Amniotic epithelial cell (primary cell): ENCODE measurements at places on chromosomes 1 and 21.

GRCh38 chr1:210715072-210715471 lies 386.4 kb downstream of the HHAT start:
- DNase-seq, result peak; percentile 3

GRCh38 chr1:3752400-3752945 lies at the start of gene CCDC27:
TSS of gene CCDC27 (plus strand) at chr1:3752450. CDS start at chr1:3752482, 32 bp downstream.
- no peak for DNase-seq

GRCh38 chr1:219066631-219067349 lies 106.9 kb upstream of the LYPLAL1 start:
- peak; percentile 83 for DNase-seq

- peak; percentile 41 for DNase-seq
These were observed 90.4 kb downstream of the VPS26C start for GRCh38 chr21:37176716-37177115.

GRCh38 chr1:148334339-148335130 lies 148.6 kb downstream of the PPIAL4G start:
- peak; percentile 93 for DNase-seq

DNA sequence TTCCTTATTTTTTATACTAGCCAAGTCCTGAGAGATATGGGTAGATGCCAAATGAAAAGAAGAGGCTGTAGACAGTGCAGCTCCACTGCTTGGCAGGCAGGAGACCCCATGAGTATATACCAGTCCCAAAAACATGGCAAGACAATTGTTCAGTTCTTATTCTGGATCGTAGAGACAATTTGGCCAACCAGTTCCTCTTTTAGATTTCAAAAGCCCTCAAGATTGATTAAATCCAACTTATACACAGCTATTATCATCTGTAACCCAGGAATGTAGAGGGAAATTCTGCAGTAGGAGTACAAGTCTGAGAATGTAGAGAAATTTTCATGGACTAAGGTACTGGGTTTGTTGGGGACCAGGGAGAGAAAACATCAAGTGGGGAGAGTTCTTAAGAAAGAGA lies 50.3 kb downstream of the ATP6V1G3 start:
- DNase-seq, result no peak

DNA sequence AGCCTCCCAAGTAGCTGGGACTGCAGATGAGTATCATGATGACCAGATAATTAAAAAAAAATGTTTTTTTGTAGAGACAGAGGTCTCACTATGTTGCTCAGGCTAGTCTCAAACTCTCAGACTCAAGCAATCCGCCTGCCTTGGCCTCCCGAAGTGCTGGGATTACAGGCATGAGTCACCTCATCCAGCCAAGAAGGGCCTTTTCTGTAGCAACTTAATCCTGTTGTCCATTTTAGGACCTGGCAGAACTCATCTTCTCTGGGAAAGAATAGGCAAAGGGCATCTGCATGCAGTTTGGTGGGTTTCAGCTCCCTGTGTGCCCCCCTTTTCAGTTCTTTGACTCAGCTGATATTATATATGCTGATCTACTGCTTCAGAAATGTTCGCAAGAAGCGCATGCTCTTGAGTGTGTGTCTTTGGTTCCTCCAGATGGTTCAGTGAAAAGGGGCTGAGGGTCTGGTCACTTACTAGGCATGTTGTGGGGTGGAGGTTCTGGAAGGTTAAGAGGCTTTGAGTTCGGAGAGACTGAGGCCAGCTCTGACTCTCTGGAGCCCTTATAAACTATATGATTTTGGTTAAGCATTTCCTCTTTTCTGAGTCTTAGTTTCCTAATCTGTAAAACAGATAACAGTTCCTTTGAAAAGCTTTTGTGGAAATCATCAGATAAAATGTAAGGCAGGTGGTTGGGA lies 19.4 kb upstream of the SRSF4 start:
- DNase-seq, result peak; percentile 60

DNA sequence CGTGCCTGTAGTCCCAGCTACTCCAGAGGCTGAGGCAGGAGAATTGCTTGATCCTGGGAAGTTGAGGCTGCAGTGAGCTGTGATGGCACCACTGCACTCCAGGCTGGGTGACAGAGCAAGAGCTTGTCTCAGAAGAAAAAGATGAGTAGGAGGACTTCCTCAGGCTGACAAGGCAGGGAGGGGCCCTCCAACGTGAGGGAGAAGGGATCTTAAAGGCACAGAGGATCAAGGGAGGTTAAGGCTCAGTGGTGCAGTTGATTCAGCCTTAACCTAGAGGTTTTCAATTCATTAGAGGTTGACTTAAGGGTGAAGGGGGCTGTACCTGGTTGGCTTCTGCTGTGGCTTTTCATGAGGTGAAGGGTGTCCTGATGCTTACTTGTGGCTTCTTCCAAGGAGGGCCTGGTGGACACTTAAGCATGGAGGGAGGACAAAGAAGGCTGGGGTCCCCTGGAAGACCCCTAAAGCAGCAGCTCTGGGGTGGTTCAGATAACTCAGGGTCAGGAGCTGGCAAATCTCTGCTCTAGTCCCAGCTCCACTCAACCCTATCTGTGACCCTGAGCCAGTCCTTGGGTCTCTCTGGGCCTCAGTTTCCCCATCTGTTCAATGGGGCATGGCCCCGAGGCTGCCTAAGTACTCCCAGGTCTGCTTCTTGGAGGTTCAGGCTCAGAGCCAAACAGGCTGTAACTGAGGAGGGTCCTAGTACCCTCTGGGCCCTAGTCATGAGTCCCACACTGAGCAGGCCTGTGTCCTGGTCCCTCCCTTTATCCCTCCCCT lies 6.3 kb downstream of the EXTL1 start:
- DNase-seq, result no peak

- no peak for DNase-seq
These were observed 1.3 kb upstream of the LMOD1 start for GRCh38 chr1:201947697-201948008.
